ENCODE measurements at places on chromosomes 11 and 22.

- DNase-seq = no peak
These were observed 72.0 kb upstream of the NARS2 start for GRCh38 chr11:78646564-78647185.

DNA sequence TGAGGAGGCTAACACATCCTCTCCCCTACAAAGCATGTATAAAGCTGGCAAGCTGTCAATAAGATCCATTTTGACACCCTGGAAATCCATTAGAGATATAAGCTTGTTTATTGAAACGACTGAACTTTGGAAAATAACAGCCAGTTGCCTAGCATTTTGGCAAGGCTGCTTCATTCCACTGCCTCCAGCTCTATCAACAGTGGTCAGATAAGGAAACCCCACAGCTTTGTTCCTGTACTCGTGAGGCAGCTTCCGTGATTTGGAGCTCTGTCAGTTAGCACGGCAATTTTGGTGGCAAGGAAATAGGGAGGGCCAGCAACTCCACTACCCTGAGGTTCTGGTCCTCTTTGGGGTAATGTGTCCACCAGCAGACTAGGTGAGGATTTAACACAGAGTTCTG lies 2.0 kb upstream of the OR51S1 start:
- DNase-seq = no peak

- DNase-seq = no peak
These were observed 70.6 kb downstream of the PRMT3 start for GRCh38 chr11:20457934-20458680.

- no peak for DNase-seq
These were observed 1.7 kb downstream of the AMOTL1 start for GRCh38 chr11:94769880-94770279.

DNA sequence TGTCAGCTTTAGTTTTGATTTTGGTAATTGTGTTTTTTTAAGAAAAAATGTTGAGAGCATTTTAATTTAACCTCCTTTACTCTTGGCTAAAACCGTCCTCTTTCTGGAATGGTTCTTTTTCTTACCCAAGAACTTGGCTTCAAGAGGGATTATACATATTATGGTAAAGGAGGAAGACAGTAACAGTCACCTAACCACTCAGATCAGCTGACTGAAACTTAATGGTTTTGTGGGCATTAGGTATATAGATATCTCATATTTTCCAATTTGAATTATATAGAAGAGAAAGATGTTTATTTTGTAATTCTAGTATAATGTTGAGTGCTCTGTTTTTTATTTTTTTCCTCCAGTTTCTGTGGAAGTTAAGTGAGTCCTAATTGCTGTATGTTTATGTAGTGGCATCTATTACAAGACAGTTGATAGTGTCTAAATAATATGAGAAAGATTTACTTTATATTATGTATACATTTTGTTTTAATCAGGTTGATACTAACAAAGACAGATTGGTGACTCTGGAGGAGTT lies 36.6 kb upstream of the NCR3LG1 start:
- DNase-seq = no peak

DNA sequence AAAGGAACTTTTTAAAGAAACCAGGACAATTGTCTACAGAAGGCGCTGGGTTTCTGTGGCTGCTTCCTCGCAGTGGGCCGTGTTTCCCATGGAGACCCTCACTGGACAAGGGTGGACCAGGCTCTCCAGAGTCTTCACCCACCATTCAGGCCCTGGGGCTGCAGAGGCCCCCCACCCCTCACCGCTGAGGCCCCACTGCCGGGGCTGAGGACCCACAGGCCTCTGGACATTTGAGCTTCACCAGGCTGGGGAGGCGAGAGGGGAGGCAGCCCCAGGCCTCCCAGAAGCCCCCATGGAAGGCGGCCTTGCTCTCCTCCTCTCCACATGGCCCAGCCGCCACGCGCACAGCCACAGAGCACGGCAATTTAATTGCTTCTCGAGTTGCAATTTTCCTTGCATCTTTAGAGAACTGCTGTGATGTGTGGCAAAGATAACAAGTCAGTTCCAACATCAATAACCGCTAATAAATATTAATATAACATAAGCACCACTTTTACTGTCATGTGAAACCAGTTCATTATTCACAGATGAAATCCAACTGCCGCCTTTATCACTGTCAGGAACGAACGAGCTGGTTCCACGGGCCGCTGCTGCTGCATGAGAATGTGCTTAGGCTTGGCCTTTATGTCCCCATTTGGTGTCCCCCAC lies 81.0 kb downstream of the PHF21B start:
- no peak for DNase-seq

DNA sequence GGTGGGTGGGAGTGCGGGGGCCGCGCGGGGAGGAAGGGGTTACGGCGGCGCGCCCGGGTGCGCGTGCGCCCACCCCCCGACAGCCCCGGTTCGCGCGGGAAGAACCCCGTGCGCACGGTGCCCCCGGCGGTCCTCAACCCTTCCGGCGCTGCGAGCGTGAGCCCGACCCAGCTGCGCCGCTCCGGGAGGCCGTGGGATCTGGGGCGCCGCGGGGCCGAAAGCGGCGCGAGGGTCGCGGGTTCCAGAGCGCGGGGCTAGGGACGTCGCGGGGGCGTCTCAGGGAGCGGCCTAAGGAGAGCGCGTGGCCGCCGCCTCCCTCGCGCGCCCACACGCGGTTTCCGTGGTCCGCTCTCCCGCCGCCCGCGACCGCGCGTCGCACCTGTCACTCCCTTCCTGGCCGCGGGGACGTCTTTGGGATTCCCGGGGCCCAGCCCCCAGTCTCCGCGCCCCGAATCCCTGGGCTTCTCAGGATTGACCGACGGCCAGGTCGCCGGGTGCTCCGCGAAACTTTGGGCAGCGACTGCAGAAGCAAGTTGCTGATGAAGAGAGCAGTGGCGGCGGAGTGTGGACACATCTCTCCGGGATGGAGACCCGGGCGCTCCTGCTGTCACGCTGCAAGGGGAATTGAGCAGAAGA lies 582 bp downstream of the SREBF2 start:
- DNase-seq = no peak

GRCh38 chr11:119025978-119026766 lies 4.5 kb downstream of the SLC37A4 start:
- DNase-seq = no peak

DNA sequence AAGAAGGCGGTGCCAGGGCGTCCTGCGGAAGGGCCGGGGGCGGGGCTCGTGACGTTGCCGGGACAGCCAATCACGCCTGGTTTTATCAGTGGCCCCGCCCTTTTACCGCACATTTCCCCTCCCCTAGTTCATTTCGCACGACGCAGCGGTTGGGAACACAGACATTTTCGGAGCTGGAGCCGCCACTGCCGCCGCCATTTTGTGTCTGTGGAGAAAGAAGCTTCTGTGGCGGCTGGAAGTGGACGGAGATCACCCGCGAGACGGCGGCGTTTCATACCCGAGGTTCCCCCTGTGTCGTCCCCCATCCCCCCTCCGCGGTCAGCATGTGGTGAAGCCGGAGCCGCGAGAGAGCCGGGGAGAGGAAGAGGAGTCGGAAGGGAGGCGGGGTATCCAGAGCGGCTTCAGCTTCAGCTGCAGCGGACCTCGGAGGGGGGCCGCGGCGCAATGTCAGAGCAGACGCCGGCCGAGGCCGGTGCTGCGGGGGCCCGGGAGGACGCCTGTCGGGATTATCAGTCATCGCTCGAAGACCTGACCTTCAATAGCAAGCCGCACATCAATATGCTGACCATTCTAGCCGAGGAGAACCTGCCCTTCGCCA lies at the start of gene PCF11:
Gene PCF11 (plus strand): TSS at position 136 of the 598 bp plus-strand sequence. CDS start 309 bp downstream, at position 445.
- DNase-seq = no peak

DNA sequence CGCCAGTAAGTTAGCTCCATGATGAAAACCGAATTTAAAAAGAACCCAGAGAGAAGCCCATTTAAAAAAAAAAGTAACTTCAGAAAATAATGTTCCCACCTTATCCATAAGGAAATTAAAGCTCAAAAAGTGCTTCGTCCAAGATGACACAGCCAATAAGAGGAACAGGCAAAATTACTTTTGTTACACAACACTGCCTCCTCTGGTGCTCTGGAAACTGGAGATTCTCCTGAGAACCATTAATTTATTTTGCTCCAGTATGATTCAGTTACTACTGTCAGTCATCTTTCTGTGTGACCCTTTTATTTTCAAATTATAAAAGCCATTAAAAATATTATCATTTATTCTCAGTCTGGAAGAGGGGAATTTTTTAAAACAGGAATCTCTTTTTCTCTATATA lies 2.0 kb downstream of the IFT27 start:
- no peak for DNase-seq

- no peak for DNase-seq
These were observed 766.4 kb upstream of the LUZP2 start for GRCh38 chr11:23730307-23730998.

DNA sequence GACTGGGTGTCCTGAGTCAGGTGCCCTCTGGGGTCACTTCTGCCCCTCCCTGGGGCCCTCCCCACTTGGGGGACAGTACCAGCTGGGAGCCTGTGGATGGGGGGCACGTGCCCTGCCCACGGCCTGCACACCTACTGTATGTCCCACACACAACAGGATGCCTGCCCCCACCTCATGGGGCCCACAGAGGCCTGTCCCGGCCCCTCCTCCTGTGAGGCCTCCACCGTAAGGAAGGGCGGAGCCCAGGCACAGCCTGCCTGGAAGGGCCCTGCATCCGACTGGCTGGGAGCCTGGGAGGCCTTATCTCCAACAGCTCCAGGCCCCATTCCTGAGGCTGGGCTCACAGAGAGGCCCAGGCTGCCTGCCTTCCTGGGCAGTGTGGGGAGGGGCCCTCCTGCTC lies 47.8 kb downstream of the BRSK2 start:
- no peak for DNase-seq

- no peak for DNase-seq
These were observed 197.4 kb downstream of the TRIM29 start for GRCh38 chr11:119940401-119940976.

GRCh38 chr22:19760058-19760950 lies at the start of gene TBX1:
TBX1 (plus strand) TSS chr22:19760778; CDS start chr22:19760844, 66 bp downstream.
- DNase-seq = no peak

GRCh38 chr11:113481226-113481625 lies 6.0 kb upstream of the DRD2 start:
- DNase-seq = no peak

DNA sequence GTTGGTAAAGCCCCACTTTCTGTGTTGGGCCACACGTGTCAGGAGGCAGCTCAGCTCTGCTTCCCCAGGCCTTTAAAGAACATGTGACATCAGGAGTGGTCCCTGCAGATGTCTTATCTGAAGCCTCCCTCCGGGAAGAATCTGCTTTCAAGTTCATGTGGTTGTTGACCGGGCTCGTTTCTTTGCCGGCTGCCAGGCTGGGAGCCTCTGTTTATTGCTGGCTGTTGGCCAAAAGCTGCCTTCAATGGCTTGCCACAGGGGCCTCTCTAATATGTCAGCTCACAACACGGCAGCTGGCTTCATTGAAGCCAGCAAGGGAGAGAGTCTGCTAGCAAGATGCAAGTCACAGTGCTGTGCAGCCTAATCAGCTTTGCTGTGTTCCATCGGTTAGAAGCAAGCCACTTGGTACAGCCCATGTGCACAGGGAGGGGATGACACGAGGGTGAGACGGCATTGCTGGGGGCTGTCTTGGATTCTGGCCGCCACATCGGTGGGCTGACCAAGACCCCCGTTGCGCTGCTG lies 14.6 kb downstream of the MRGPRF start:
- DNase-seq = no peak

DNA sequence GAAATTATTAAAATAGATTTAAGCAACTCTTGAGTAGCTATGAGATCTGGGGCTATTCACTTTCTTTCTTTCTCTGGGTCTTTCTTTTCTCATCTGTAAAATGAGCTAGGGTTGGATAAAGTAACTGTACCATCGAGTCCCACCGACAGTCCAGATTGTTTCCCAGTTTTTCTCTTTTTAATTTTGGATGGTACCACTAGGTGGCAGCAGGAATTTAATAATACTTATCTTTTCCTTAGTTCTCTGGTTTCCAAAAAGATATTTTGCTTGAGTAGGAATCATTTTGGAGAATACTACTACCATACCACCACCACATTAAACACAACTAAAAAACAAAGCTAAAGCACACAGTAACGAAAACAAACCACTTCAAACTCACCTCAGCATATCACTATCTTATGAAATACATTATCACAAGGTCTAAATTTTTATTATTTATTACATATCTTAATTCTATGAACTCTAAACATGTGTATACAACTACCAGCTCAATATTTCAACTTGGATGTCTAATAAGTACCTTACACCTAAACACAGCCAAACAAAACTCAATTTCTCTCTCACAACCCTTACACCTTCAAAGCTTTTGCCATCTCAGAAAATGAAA lies 584.0 kb downstream of the KCNA4 start:
- DNase-seq = no peak

- no peak for DNase-seq
These were observed 112.6 kb downstream of the C11orf91 start for GRCh38 chr11:33588056-33588455.

- DNase-seq = no peak
These were observed 1.8 kb upstream of the VSTM5 start for GRCh38 chr11:93852242-93852641.

DNA sequence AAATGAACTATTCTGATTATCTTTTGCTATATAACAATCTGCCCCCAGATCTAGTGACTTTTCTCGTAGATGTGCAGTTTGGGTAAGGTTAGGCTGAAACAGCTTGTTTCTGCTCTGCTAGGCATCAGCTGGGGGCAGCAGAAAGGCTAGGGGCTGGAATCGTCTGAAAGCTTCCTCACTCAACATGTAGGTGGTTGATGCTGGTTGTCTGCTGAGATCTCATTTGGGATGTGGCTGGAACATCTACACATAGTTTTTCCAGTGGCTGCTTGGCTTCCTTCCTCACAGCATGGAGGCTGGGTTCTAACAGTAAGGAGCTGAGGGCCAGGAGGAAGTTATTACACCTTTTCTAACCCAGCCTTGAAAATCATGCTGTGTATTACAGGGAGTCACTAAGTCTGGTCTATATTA lies 30.2 kb downstream of the USP47 start:
- no peak for DNase-seq

- DNase-seq = no peak
These were observed 34.2 kb downstream of the TBC1D22A start for GRCh38 chr22:46796566-46797195.

DNA sequence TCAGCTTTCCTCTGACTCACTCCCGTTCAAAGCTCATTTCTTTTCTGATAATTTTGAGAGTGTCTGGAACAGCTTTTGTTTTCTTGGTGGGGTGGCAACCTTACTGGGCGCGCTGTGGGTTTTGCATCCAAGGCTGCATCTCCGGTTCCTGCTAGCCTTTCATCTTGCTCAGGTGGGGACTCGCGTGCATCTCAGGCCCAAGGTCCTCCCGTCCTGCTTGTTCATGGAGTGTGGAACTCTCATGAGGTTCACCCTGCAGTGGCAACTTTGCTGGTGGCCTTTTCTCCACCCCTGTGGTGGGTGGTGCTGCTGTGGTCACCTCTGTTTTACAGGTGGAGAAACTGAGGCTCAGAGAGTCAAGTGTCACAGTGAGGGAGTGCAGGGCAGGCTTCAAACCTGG lies 25.6 kb downstream of the MCM5 start:
- no peak for DNase-seq

DNA sequence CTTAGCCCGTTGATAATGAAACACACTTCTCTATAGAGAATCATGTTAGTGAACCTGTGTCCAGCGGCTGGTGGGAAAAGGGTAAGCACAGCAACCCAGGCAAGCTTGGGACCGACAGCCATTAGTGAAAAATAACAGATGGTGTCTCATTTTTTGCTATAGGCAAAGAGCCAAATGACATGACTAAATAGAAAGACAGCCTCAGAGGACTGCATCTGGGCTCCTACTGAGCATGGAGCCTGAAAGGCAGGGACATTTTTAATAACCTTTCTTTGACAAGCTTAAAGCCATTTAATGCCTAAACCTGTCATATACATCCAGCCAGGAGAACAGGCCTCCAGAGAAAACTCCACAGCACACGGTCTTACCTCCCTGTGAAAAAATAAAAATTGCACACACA lies 67.0 kb downstream of the FANCF start:
- no peak for DNase-seq

GRCh38 chr11:3016861-3017260 lies 24.7 kb upstream of the NAP1L4 start:
- no peak for DNase-seq
